ENCODE measurements at places on chromosomes 3 and 15.

GRCh38 chr15:38414357-38414756 lies 39.6 kb upstream of the FAM98B start:
- no peak for DNase-seq

GRCh38 chr15:78063217-78063616 lies 14.3 kb downstream of the TBC1D2B start:
- DNase-seq: no peak

DNA sequence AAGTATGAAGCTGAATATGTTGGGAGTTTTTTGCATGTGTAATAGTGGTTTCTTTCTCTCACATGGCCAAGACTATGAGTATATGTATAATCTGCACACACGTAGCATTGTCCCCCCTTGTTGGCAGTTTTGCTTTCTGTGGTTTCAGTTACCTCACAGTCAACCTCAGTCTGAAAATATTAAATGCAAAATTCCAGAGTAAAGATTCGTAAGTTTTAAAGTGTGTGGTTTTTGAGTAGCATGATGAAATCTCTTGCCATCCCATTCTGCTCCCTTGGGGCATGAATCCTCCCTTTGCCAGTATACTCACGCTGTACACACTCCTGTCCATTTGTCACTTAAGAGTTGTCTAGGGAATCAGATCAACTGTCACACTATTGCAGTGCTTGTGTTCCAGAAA lies 742.0 kb upstream of the CCDC54 start:
- DNase-seq: no peak

- DNase-seq: no peak
Measured at GRCh38 chr3:72223628-72224027, 438.7 kb upstream of the PROK2 start.

DNA sequence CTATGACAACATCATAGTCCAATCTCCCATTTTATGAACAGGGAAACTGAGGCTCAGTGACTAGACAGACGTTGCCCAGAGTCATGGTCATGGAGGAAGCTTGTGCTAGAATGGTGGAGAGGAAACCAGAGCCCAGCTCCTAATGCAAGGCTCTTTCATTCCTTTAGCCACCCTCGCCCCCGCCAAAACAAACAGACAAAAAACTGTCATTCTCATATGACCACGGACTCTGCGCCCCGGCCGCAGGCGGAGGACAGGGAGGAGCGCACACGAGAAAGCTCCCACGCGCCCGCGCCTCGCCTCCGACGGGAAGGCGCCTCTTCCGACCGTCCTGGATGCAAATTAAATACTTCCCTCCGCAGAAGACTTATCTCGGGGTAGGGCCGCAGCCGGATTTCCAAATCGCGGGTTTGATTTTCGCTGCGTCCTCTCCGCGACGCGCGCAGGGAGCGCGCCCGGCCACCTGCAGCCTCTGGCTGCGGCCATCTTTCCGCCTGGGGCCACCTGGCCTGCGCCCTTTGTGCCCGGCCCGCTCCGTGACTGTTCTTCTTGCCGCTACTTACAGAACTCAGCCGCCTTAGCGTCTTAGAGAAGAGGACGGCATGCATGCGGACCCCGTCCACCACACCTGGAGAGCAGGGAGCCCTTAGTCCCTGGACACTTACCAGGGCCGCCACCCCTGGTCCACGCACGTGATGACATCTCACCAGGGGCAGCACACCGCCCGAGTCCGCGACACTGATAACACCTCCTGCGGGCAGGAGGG lies 670 bp upstream of the ATP13A3 start:
- peak; percentile 9 for DNase-seq

DNA sequence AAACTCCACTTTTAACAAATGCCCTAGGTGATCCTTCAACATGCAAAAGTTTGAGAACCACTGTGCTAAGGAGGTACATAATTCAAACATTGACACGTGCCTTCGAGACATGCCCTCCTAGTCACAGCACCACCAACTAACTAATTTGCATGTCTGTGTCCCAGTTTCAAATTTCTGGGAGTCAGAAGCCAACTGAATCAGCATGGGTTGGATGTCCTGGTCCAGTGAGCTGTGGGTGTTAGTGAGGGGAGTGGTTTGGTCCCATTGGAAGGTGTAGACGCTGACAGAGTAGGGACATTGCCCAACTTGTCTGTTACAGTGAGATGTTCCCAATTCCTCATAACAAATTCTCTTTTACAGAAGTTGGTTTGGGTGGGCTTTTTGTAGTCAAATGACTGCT lies 67.3 kb upstream of the ADPGK start:
- no peak for DNase-seq

- no peak for DNase-seq
Measured at GRCh38 chr3:18767756-18768303, 342.7 kb upstream of the SATB1 start.

GRCh38 chr3:194294895-194295214 lies 56.3 kb downstream of the CPN2 start:
- DNase-seq: no peak

- DNase-seq: no peak
Measured at GRCh38 chr3:129122412-129123011, 908 bp upstream of the RAB43 start.

GRCh38 chr3:77648214-77648613 lies 608.3 kb downstream of the ROBO2 start:
- no peak for DNase-seq

DNA sequence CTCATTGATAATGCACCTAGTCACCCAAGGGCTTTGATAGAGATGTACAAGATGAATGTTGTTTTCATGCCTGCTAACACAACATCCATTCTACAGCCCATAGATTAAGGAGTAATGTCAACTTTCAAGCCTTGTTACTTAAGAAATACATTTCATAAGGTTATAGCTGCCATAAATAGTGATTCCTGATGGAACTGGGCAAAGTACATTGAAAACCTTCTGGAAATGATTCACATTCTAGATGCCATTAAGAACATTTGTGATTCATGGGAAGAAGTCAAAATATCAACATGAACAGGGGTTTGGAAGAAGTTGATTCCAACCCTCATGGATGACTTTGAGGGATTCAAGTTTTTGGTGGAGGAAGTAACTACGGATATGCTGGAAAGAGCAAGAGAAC lies 135.2 kb downstream of the TLE3 start:
- no peak for DNase-seq

DNA sequence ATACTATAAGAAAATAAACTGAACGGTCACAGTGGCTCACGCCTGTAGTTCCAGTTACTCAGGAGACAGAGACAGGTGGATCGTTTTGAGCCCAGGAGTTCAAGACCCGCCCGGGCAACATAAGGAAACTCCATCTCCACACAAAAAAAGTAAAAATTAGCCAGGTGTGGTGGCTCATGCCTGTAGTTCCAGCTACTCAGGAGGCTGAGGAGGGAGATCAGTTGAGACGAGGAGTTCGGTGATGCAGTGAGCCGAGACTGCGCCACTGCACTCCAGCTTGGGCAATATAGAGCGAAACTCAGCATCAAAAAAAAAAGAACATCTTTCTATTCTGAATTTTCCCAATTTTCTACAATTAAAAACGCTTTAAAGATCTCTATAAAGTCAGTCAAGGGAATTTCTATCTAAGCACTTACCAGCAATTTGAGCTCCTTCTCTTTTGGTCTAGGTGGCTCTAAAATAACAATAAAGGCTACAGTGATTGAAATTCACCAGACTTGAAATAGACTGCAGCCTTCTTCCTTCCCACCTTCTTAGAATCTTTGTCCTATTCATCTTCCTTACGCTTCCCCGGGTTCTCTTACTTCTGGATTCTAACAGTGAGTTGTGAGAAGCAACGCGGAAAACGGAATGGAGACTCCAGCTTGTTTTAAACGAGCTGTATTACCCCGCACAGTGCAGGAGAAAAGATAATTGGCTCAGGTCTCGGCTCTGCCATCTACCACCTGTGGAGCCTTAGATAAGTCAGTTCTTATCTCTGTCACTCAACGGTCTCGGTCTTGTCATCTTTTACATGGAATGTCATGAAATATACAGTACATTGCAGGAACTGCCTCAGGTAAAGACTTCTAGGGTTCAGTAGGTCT lies 812 bp upstream of the SEC62 start:
- no peak for DNase-seq

DNA sequence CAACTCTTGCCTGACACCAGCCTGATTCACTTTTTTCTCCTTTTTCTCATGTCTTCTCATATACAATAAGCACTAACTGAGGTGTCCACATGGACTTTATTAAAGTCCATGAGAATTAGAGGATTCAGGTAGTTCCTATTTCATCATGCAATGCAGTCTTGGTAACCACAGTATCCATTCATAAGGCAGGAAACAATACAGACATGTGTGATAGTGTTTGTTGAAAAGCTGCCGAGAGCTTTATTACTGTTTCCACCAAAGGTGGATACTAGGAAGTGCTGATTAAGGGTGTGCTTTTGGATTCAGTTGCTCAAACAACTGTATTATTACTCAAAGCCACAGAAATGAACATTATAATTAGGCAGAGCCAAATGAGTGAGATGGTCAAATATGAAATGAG lies 5.3 kb downstream of the CASR start:
- DNase-seq: no peak

- DNase-seq: no peak
Measured at GRCh38 chr3:33277193-33277882, at the start of gene FBXL2. TSS of gene FBXL2 (plus strand) at chr3:33277442. CDS start at chr3:33277513, 71 bp downstream.

GRCh38 chr15:73711526-73711925 lies 27.3 kb downstream of the CD276 start:
- DNase-seq: no peak

GRCh38 chr3:29202378-29202777 lies 78.5 kb upstream of the RBMS3 start:
- DNase-seq: no peak

DNA sequence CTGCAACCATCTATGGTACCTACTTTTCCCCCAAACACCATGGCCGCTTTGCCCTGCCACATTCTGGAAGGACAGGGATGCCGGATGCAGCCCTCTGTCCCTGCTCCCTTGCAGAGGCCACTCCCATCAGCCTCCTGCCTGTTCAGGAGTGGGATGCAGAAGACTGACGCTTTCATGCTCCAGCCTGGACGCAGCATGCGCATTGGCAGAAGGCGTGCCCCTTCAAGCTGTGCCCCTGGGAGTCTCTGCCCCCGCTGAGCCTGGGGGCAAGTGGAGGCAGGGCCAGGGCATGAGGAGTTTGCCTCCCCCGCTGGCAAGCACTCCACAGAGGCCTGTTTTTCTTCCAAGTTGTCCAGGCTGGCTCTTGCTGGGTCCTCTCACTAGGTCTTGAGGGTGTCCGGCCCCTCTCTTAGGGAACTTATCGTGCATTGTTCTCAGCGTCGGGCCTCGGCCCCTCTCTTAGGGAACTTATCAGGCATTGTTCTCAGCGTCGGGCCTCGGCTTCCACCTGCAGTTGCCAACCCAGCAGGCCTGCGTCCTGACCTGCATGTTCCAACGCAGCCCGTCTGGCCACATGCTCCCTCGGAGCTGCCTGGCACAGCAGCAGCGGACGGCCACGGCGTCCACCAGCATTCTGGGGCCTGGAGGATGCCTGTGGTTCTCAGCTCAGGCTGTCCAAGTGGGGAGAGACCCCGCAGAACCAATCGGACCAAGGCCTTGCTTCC lies 14.6 kb upstream of the SNRPA1 start:
- DNase-seq: no peak

- DNase-seq: no peak
Measured at GRCh38 chr15:57376696-57377477, 582 bp downstream of the CGNL1 start.

Data from activated gamma-delta T cell treated with anti-CD3 and anti-CD28 coated beads, Interleukin-2, amount 50 U/mL, for 16 hours (primary cell).